ENCODE measurements at places on chromosomes 7 and 10.

DNA sequence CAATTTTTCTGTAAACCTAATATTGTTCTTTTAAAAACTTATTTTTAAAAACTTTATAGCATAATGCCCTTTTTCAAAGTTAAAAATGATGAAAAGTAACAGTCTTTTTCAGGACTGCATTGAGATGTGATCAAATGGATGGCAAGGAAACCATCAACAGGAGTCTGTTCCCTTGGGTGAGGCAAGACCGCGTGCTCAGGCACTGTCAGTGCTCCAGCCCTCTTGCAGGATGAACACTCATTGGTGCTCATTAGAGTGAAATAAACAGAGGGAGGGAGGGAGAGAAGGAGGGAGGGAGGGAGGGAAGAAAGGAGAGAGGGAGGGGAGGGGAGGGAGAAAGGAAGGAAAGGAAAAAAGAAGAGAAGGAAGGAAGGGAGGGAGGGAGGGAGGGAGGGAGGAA lies 145.7 kb upstream of the CHST15 start:
- no peak for DNase-seq

DNA sequence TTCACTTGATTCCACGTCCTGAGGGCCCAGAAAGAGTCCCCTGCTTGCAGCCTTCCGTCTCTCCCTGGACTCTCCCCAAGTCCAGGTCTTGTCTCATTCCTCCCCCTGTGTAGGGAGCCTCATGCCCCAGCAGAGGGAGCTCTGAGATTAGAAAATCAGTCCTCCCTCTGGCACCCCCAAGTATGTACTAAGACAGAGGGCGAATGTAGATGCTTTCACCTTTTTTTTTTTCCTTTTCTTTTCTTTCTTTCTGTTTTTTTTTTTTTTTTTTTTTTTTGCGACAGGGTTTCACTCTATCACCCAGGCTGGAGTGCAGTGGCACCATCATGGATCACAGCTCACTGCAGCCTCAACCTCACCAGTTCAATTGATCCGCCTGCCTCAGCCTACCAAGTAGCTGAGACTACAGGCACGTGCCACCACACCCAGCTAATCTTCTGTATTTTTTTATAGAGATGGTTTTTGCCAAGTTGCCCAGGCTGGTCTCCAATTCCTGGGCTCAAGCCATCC lies 10.3 kb downstream of the SFXN3 start:
- peak; percentile 83 for DNase-seq

- DNase-seq, result no peak
Observed at GRCh38 chr10:127804696-127805095, 67.7 kb downstream of the FOXI2 start.

DNA sequence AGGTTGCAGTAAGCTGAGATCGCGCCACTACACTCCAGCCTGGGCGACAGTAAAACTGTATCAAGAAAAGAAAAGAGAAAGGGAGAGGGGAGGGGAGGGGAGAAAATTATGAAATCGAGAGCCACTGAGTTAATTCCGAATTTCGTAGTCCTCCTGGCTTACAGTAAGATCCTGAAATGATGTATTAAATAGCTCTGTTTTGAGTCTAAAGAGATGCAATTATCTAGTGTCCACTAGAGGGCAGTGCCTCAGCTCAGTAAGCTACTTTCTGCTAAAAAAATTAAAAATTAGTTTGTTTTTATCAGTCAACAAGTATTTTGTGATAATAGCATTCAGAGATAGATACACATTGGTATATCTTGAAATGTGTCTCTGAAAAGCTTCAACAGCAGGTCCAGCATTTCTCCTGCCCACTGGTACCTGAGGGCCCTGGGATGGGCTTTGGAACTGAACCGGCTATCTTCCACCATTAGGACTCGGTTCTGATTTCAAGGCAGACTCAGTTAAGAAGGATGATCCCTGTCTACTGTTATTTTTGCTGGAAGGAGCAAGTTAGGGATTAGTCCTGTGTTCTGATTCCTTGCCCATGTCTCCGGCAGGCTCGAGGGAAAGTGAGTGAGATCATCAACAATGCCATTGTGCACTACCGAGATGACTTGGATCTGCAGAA lies 19.5 kb downstream of the TSPAN33 start:
- DNase-seq, result no peak

DNA sequence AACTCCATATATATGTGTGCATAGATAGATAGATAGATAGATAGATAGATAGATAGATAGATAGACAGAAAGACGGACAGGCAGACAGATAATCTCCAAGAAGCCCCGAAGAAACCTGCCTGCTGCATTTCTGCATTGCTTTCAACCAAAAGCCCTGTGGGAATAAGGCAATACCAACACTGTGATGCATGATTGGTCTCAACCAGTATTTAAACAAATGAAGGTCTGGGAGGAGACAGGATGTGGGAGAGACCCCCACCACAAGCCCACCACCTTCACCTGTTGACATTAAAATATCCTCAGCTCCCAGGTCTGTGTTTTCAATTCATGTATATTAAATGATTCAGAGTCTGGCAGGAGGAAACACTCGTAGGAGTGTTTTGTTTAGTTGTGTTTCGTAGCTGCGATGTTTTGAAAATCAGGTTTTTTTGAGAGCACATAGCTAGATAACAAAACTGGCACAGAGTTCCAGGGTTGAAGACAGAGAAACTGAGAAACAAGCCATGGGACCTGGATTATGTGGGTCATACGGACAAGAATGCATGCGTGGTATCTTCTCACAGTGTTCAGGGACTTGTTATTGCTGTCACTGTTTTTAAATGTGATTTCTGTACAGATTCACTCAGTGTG lies 200.7 kb upstream of the AHR start:
- no peak for DNase-seq

- DNase-seq, result no peak
Observed at GRCh38 chr7:117138981-117139380, 183.9 kb downstream of the WNT2 start.

GRCh38 chr10:26765549-26765948 lies 68.0 kb downstream of the PDSS1 start:
- no peak for DNase-seq

DNA sequence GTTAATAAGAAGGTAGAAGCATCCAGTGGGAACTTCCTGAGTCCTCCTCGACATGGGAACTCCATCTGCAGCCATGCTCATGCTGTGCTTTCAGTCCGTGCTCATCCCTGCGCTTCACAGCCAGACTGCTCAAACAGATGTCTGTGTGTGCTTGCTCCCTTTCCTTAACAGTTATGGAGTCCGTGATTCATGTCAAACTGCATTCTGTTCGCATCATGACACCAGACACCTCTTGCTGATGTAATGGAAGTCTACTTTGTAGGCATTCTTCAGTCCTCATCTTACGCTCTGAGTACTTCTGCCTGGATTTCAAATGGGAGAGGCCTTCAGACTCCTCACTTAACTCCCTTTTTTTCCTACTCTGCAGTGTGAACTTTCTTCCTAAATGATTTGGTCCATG lies 304.9 kb downstream of the SUGCT start:
- DNase-seq, result no peak

Measured in CD4-positive, alpha-beta T cell treated with Interleukin-4 for 1 hour (primary cell).